ENCODE measurements at places on chromosomes 12 and 14.

- no peak for DNase-seq
These were observed 54.0 kb downstream of the PRIMA1 start for GRCh38 chr14:93734086-93734822.

- DNase-seq, result no peak
These were observed 323.1 kb upstream of the FBXO33 start for GRCh38 chr14:39755269-39755878.

DNA sequence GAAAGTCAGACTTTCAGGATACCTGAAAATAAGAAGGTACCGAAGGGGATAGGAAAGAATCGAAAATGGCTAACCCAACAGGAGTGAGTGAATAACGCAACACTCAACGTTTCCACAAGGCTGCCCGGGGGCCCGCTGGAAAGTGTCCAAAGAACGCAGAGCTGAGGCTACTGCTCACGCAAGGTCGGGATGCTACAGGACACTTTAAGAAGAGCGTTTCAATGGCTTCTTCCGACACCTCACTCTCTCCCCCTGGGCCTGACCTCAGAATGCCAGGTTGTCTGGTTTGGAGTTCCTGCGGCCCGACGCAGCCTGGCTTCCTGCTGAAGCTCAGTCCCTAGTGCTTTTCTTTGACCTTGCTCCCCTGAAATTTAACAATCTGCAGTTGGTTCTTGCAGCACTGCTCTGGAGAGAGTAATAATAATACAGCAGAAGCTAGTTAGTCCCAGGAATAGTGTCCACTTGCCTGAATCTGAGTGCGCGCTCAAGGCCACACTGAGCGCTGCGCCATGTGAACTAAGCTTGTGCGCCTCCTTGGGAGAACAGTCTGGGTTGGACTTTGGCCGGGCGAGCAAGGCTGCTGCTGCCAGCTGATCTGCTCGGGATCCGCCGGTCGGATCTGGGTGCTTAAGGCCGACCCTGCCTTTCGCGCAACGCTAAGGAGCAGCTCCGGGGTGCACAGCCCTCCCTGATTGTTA lies 2.0 kb upstream of the ALX1 start:
- DNase-seq, result no peak

GRCh38 chr12:2185751-2186341 lies 133.1 kb downstream of the CACNA1C start:
- DNase-seq, result no peak

- DNase-seq, result no peak
These were observed 414.7 kb downstream of the SLC16A7 start for GRCh38 chr12:60010486-60010885.

DNA sequence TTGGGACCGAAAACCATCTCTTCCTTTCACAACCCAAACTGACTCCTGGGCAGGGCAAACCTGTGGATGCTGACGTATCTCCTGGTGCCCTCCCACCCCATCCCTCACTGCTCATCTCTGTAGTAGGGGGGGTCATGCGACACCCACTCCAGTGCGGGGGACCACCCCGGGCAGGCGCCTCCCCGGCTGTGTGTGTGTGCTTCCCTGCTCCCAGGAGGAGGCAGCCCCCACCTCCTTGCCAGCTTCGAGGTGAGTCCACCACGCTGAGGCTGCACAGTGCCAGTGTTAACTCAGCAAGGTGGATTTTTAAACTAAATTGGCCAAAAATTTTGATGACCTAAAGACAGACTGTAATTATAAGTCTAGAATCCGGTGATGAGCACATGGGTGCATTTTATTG lies 46.2 kb upstream of the BEGAIN start:
- no peak for DNase-seq
